ENCODE measurements at places on chromosomes 5 and 9. TPM values are rescaled to one million over a fixed set of nuclear protein-coding genes. Genes with fewer than 3 reads are reported as not detected.

Gene TCF7
- 60.2 TPM for total RNA-seq

Gene CCNH
- 46.8 TPM for total RNA-seq

DNA sequence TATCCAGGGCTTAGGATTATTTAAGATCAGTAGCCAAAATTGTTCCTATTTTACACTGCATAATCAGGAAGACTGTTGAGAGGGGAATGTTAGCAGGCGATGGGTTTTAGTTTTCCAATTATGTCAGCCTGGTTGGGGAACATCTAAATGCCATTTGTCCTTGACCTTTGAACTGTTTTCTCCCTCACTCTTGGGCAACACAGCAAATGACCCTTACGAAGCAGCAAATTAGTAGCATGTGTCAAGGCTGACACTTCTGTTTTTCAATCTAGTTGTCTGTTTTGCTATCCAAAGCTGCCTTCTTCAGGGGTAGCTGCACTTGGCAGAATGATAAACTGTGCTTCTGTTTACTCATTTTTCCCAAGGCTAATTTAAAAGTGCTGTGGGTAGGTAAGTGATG lies 78.0 kb upstream of the AGXT2 start:
- no peak for DNase-seq
- H3K36me3 ChIP-seq, result no peaks in the 10 kb centered on the region
- H3K4me1 ChIP-seq, result no peaks in the 10 kb centered on the region
- no peak overlapping the region for H3K27ac ChIP-seq

GRCh38 chr9:136111190-136111589 lies 7.5 kb downstream of the TMEM250 start:
- H3K27ac ChIP-seq, result peak overlapping the region; percentile 77
- no peak for DNase-seq
- H3K4me3 ChIP-seq, result no peak overlapping the region
- no peaks in the 10 kb centered on the region for H3K27me3 ChIP-seq
- peaks cover 1% of the 10 kb centered on the region for H3K36me3 ChIP-seq

- H3K27ac ChIP-seq, result no peak overlapping the region
- H3K36me3 ChIP-seq, result no peaks in the 10 kb centered on the region
- H3K4me1 ChIP-seq, result no peaks in the 10 kb centered on the region
- H3K27me3 ChIP-seq, result no peaks in the 10 kb centered on the region
- H3K4me3 ChIP-seq, result no peak overlapping the region
Observed at GRCh38 chr9:14417237-14417636, 103.3 kb upstream of the NFIB start.

Measured in GM12878 (cell line).